Heart left ventricle (tissue), 16 donors: ENCODE measurements at places on chromosomes 16 and 17. TPM values are rescaled to one million over a fixed set of nuclear protein-coding genes. Genes with fewer than 3 reads are reported as not detected.

The ACE gene
- 10.7 TPM for total RNA-seq

The MILR1 gene
- total RNA-seq = 1.9 TPM

The DHRS7B gene
- total RNA-seq = 20.2 TPM

The TAC4 gene
- not detected for total RNA-seq

The NPIPB9 gene
- 0.75 TPM for total RNA-seq

The ZFPM1 gene
- total RNA-seq = 6.1 TPM

The GOT2 gene
- total RNA-seq = 339 TPM

The UTS2R gene
- total RNA-seq = 1.7 TPM

The ABAT gene
- total RNA-seq = 5.3 TPM

The HSPB9 gene
- total RNA-seq = not detected

The SLC4A1 gene
- total RNA-seq = not detected

The TNP2 gene
- not detected for total RNA-seq

- DNase-seq = peak; percentile 17
Observed at GRCh38 chr17:72126575-72127486, 6.0 kb downstream of the SOX9 start.

DNA sequence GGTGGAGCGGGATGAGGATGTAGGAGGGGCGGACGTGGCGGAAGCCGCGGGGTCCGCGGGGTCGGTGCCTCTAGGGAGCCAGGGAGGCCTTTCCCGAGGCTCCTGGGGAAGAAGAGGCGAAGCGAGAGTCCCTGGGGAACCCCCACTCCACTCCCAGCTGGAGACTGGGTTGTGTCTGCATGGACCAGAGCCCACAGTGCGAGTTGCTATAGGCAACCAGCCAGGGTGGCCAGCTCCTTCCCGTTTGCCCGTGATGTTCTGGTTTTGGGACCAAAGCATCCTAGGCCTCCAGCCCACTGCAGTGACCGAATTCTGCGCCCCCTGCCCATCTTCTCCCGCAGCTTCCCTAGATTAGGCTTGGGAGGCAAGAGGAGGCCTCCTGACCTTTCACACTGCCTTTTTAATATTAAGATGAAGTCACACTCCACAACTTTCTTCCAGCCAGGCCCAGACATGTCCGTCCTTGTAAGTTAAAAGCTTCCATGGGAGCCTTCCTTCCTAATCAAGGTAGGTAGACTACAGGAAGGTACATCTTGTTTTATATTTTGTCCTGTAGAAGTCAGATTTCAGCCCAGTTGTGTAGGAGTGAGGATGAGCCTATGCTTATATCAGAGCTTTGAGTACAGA lies 469 bp downstream of the AMZ2 start:
- DNase-seq = no peak

DNA sequence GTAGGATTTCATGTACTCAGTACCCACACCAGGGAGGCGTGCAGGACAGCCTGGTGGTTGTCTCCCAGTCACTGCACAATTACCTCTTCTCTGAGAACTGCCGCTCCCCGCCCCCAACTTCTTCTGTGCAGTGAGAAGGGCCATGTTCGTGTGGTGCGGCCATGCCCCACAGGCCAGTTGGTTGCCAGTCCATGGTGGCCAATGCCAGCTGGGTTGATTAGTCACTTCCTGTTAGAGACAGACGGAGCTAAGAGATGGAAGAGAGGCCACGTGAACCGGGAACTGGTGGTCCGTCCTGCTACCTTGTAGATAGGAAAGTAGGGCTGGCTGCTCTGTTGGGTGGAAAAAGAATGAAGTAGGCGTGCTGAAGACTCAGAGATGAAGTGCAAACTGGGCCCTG lies 206.5 kb downstream of the ABCC12 start:
- no peak for DNase-seq

DNA sequence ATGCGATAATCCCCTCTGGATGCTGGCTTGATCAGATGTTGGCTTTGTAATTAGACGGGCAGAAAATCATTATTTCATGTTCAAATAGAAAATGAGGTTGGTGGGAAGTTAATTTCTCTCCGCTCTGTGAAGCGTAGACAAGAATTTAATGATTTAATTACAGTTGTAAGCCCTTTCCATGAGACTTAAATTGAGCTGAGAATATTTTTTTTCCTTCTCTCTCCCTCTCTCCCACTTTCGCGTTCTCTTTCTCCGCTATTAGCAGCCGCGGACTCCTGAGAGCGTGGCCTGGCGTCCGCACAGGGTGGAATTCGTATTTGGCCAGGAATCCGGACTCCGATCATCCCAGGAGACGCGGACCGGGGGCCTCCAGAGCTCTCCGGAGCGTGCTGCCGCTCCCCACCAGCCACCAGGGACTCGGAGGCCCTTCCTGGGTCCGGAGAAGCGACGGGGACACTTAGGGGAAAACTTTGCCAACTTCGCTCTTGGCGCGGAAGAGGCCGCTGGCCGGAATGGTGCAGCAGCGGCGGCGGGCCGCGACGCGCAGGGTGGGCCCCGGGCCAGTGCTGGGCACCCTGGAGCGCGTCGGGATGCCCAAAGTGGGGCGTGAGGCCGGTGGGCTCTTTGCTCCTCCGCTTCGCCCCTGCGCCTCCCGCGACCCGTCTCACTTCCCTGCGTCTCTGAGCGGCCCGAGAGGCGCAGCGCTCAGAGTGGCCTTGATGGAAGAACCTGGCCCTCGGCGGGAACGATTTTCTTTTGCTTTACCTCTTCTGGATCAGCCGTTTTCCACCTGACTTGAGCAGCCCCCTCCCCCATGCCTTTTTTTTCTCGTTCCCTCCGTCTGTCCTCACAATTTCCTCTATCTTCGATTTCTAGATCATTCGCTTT lies 3.6 kb upstream of the IRX3 start:
- no peak for DNase-seq

GRCh38 chr17:78430892-78431691 lies 52.6 kb downstream of the PGS1 start:
- no peak for DNase-seq

DNA sequence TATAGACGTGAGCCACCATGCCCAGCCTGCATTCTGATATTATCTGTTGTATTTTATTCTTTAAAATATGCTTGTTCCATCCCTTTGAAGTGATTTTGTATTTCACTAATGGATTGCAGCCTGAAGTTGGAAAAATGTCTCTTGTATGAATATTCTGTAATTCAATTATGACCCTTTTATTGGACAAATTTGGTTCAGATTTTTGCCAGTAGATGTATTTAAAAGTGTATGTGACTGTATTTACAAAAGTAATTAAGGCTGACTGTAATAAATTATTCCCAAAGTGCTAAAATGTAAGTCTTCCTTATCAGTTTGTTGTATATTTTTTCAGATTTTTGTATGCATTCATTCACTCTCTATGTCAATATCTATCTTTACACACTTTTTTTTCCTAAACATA lies 23.8 kb downstream of the PPM1E start:
- no peak for DNase-seq

DNA sequence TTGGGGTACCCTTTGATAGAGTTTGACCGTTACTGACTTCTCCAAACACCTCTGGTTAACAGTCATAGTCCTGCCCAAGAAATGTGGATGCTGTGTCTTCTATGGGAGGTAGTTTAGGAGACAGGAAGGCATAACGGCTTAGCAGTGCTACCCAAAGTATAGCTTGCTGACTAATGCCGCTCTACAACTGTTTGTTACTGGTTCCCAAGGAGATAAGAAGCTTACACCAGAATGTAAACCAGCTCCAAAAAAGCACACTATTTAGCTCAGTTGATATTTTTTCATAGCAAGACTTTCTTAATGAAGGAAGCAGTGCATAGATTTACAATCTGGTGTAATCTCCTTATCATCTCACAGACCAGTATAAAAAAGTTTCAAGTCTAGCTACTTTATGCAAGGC lies 95.7 kb downstream of the HS3ST3B1 start:
- no peak for DNase-seq

DNA sequence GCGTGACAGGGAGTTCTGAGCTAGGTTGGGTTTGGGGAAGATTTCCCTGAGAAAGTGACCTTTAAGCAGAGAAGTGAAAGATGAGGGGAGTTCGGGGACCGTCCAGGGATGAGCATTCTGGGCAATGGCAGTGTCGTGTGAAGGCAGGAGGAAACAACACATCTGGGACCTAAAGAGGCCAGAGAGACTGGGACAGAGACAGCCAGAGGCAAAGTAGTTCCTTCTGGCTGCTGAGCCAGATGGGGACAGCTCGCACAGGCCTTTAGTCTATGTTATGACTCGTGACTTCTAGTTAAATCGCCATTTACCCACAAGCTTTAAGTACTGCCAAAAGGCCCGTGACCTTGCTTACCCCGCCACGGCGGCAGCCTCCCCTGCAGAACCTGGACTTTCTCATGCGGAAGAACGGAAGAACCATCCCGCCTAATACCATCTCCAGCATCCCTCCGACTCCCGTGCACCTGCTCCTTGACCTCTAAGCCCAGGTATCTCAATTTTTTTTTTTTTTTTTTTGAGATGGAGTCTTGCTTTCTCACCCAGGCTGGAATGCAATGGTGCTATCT lies 8.5 kb upstream of the MED11 start:
- no peak for DNase-seq

DNA sequence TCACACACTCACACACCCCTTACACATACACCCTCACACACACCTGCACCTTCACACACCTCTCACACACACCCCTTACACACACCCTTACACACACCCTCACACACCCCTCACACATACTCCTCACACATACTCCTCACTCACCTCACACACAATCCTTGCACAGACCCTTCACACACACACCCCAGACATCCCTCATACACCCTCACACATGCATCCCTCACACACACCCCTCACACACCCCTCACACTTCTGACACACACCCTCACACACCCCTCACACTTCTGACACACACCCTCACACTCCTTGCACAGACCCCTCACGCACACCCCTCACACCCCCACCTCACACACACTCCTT lies 23.9 kb downstream of the C17orf67 start:
- no peak for DNase-seq

GRCh38 chr16:35752012-35752772 lies 2292.8 kb downstream of the TP53TG3F start:
- DNase-seq = no peak

GRCh38 chr16:12661656-12662172 lies 142.0 kb downstream of the CPPED1 start:
- no peak for DNase-seq

DNA sequence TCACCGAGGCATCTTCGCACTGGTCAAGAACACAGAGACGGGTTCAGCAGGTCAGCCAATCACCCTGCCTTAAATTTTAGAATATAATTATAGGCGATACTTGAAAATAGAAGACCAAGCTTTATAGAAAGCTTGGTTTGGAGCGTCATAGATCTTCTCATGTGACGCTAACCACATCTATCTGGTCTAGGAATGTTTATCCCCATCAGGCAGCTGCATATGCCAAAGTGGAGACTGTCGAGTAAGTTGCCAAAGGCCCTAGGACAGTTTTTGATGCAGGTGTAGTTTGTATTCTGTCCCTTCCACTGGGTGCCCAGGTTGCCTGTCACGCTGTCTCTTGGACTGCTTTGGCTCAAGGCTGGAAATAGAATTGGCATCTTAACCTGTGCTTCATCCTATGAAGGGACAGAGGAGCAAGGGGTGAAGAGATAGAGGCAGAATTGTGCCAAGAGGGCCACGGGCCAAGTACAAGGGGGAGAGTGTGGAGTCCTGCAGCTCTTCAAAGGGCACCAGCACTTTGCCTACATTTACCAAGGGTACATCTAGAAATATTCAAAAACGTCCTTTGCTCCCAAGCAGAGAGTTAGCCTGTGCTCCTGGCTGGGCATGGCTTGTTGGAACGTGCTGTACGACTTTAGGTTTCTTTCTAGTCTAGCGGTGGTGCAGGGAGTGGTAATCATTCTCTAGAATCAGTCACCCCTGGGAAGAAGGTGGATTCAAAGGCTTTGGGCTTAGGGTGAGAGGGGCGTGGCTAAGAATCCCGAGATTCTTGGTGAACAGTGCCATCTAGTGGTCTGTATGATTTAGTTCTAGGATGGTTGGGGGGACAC lies 5.3 kb upstream of the WIPI1 start:
- DNase-seq = peak; percentile 82

- peak; percentile 29 for DNase-seq
Observed at GRCh38 chr17:17177176-17177575, 29.0 kb downstream of the PLD6 start.

GRCh38 chr16:14339694-14340093 lies 268.6 kb downstream of the MRTFB start:
- DNase-seq = no peak

GRCh38 chr17:27760069-27760885 lies 40.1 kb downstream of the NOS2 start:
- DNase-seq = peak; percentile 65

DNA sequence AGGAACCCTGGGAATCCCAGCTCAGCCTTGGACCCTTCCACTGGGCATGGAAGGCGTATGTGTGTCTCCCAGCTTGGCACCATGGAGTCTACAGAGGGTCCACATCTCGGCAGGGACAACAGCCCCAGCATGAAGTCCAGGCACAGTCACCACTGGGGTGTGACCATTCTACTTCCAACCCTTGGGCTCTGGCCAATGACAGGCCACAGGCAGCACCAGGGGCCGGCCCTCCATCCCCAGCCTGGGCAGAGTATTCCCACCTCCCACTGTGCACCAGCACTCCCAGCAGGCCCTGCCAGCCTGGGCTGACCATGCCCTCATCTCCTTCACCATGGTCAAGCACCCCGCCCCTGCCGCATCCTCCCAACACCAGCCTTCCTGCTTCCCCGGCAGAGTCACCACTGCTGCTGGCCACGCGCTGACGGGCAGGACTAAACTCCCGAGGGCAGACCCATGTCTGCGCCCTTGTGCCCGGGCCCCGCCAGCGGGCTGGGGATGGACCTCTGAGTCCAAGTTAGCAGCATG lies 9.5 kb upstream of the PPP1R27 start:
- no peak for DNase-seq

- DNase-seq = no peak
Observed at GRCh38 chr17:32773856-32774694, 102.8 kb downstream of the MYO1D start.

GRCh38 chr17:4569591-4569990 lies 9.2 kb upstream of the GGT6 start:
- no peak for DNase-seq

DNA sequence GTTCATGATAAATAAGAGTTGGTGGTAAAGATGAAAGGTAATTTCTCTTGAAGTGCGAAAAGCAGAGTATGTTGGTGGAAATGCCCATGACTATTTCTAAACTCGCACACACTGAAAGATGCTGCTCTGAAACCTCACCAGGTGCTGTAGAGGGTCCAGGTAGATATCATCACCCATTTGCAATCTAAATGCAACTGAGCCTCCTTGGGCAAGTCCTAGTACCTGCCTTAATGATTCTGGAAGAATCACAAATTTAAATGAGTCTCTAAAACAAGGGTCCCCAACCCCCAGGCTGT lies 5.9 kb upstream of the MMD start:
- DNase-seq = no peak

DNA sequence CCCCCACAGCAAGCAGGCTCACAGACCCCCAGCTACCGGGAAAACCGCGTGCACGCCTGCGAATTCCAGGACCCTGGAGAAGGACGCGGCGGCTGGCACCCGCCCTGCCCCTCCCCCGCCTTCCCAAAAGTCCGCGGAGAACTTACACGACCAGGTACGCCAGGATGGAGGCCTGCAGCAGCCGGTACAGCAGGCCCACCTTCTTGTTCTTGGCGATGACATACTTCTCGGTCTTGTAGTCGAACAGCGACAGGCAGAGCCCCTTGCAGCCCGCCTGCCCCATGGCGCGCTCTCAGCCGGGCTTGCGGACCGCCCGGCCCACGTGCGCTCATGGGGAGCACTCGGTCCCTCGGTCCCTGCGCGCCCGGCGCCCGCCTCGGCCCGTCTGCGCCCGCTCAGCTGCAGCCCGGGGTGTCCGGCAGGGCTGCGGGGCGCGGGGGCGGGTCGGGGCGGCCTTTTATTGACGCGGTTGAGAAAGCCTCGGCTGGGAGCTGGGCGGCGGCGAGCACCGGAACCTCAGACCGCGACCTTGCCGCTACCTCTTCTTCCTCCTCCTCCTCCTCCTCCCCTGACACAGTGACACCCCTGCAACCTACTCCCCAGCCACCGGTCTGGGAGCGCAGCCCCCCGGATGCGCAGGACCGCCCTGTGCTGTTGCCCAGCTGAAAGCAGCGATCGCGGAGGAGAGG lies at the start of gene P2RX5:
Gene P2RX5 (minus strand): TSS at position 433 of the 689 bp plus-strand sequence. CDS start 150 bp downstream, at position 283.
- no peak for DNase-seq
